ENCODE measurements at places on chromosomes 16 and 17.

DNA sequence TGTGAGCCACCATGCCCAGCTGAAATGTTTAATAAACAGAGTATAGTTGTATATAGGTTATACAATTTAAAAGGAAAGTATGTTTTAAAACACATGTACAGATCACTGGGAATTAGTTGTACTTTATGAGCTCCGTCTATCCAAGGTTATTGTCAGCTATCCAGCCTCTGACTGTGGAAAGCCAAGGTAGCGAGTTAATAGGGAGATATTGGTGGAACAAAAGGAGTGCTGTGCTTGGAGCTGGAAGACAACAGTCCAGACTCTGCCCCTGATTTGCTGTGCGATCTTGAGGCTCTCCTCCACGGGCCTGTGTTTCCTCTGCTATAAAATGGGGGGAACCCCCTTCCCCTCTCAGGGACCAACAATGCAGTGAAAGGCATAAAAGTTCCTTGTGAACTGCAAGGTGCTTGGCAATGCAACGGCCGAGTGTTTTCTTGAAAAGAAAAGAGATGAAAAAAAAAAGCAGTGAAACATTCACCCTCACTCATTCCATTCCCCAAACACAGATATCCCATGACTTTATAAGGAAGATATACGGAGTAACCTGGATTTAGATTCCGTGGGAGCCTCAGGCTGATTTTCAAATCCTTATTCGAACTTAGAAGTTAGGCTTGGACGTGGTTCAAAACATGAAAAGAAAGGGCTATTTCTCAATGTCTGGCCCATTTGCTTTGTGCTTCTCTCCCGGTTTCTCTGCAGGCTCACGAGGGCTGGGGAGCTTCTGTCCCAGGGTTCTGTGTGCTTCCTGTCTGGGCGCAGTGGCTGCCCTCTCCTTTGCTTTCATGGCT, 34.1 kb downstream of the CUEDC1 start:
- no peak for DNase-seq

GRCh38 chr16:55189682-55190636, 134.0 kb upstream of the IRX6 start:
- no peak for DNase-seq

- DNase-seq = no peak
Measured at GRCh38 chr17:74512624-74513091, 18.6 kb downstream of the CD300LB start.

DNA sequence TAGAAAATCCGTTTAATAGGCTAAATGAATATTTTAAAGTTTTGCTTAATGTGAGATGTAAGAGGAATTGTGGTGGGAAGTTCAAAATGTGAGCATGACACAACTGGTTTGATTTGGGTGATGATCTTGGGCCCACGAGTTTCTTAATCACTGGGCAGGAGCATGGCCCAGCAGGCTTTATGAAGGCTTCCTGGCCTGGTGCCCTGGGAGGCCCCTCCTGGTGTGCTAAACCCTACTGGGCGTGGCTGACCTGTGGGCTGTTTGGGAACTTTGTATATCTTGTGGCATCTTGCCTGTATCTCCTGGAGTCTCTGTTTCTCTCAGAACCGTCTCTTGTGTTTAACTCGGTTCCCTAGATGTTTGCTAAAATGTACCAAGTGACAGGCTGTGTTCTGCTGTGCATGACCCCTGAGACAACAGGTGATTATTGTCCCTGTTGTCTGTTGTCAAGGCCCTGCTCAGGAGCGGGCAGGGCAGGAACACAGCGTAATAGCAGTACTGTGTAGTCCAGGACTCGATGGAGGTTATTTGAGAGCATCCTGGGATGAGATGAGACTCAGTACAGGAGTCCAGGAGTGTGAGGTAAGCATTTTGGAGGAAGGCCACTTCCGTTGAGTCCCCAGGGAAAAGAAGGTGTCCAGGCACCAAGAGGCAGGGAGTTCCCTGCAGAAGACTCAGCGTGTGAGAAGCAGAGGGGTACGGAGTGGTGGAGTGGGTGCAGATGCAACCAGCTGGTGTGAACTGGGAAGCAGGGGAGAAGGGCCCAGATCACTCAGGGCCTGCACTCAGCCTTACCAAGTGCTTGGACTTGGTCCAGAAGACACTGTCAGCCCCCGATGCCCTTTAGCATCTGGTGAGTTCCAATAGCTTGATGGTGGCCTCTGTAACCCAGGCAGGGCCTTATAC, 48.5 kb downstream of the B9D1 start:
- no peak for DNase-seq

- DNase-seq = no peak
Measured at GRCh38 chr16:55036371-55036821, 105.7 kb downstream of the IRX5 start.

DNA sequence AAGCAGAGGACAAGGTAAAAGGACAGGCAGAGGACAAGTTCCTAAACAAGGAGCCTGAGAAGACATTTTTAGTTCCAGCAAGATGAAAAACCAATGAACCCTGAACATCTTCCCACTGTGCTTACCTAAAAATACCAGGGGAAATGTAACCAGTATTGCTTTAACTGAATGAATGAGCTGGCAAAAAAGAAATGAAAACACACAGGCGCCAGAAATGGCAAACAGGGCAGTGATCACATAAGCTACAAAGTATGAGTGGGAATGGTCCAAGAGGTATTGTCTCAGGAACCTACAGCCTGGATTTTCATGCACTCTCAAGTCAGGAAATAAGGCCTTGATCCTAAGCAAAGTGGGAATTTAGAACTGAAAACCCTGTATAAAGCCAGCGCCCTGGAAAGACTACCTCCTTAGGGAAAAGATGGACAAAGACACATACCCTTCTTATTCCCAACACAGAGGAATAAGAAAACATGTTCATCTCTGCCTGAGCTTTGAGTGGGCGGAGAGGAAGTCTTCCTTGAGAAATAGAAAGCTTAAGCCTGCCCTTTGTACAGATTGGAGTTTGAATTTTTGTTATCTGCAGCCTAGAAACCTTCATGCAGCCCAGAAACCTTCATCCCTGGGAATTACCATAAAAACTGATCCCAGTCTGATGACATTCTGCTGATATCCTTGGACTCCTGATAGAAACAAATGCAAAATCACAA, 2.1 kb downstream of the CMTM2 start:
- DNase-seq = no peak

DNA sequence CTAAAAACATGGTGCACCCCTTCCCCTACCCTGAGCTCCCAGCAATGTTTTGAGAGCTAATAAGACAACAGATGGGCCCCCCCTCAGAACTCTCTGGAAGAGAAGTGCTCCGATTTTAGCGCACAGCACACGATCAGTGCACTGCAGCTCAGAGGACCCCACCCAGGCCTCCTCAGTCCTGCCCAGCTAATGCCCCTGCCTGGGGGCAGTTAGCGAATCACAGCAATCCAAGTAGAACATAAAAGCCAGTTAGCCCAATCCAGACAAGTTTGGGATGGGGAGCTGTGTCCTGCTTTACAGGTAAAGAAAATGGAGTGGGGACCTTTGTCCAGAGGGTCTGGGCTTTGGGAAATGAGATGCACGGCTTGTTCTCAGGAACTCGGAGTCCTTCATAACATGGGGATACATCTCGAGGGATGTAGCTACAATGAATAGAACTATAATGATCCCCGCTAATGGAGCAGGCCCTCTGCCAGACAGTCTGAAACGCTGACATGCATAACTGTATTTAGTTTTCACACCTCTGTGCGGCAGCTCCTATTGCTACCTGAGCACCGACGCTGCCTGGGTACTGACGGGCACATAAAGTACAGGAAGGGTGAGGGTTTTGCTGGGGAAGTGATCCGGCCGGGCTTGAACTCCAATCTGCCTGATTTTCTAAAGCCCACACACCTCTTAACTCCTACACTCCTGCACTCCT, 29.7 kb upstream of the CDC42EP4 start:
- DNase-seq = no peak

Measured in epithelial cell of prostate (primary cell).